ENCODE measurements at places on chromosomes 16 and 17.

DNA sequence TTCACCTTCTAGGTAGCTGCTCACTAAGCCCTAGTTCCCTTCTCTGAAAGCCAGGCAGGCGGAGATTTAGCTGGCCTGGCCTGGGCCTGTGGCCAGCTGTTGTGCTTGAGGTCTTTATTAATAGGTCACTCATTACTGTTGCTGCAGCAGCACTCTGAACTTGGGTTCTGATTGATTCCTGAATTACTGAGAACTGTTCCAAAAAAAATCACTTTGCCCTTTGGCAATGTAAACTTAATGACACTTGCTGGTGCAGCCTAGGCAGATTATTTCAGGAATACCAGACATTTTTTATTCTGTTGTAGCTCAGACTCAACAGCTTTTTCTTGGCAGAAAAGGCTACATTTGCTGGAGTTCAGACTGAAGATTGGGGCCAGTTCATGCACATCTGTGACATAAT, 2.7 kb downstream of the TOM1L1 start:
- no peak for DNase-seq

DNA sequence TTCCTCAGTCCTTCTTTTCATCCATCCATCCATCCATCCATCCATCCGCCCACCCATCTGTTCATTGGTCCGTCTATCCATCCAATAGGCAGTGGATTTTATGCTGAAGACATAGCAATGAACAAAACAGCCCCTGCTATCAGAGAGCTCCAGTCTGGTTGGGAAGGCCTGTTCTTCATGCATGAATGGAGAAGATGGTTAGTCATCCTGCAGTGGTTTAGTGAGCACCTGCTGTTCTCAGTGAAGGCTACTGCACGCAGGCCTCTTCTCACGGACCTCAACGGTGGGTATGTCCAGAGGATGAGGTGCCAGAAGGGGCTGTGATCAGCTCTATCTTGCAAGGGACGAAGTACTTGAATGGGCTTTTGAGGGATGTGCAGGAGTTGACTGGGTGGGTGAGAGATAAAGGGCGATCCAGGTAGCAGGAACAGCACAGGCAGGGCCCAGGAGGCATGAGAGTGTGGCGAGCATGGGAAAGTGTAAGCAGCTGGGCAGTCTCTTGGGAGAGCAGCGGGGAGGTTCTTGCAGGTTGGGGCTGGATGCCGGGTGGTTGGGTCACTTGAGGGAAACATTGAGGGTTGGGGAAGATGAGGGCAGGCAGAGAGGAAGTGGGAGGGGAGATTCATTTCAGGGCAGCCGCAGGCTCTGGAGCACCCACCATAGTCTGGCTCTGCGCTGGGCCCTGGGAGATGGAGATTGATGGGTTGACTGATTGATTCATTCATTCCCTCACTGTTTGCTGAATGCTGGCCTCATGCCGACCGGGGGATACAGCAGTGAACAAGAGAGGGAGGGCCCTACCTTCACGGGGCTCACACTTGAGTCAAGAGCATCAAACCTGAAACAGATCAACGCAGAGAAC, 115.0 kb upstream of the CIBAR2 start:
- DNase-seq: no peak

DNA sequence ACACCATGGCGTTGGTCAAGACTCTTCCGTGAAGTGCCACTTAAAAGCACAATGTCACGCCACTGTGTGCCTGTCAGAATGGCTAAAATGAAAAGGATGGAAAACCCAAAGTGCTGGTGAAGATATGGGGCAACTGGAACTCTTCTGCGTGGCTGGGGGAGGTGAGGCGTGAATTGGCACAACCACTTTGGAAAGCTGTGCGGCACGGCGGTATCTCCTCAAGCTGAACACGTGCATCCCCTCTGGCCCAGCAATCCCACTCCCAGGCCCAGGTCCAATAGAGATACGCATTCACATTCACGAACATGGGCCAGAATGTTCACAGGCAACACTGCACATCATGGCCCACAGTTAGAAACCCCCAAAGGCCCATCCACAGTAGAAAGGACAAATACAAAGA, 8.9 kb downstream of the DUSP3 start:
- DNase-seq: no peak

DNA sequence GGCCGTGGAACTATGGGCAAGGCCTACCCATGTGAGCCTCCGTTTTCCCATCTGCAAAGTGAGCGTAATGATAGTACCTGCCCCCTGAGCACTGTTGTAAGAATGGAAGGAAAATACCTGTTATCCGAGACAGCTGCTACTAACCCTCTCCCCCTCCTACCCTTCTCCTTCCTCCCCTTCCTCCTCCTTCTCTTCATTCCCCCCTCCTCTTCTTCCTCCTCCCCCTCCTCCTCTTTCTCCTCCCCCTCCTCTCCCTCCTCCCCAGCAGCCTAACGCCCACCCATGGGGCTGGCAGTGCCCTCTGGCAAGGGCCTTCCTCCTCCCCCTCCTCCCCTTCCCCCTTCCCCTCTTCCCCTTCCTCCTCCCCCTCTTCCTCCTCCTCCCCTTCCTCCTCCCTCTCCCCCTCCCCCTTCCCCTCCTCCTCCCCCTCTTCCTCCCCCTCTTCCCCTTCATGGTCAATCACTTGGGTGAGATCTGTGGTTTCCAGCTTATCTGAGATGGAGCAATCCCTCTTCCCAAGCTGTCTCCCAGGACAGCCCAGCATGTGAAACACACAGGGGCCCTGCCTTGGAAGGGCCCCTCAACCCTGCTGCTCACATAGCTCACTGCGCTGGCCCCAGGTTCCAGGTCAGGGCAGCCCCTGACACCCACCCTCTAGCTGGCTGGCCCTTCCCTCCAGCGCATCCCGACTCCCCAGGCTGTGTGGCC, 6.4 kb downstream of the ZFPM1 start:
- DNase-seq: no peak

DNA sequence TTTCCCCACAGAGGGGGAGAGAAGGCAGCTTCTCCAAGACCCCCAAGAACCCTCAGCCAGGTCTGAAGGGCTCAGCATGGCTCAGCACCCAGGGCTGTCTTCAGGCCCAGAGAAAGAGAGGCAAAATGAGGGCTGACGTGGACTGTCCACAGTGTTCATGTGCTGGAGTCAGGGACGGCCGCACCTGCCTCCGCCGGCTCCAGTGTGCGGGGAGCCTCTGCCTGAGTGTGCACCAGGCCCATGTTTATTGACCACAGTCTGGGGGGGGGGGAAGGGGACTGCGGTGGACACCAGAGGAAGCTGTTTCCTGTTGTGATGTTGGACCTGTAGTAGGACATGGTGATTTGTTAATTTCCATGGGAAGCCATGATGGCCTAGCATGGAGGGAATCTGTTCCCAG, 6.9 kb downstream of the MRM1 start:
- DNase-seq: no peak

- DNase-seq: no peak
These were observed 406.5 kb downstream of the SHISA9 start for GRCh38 chr16:13307851-13308250.

- DNase-seq: no peak
These were observed 32.8 kb downstream of the MYO15A start for GRCh38 chr17:18141210-18141803.

DNA sequence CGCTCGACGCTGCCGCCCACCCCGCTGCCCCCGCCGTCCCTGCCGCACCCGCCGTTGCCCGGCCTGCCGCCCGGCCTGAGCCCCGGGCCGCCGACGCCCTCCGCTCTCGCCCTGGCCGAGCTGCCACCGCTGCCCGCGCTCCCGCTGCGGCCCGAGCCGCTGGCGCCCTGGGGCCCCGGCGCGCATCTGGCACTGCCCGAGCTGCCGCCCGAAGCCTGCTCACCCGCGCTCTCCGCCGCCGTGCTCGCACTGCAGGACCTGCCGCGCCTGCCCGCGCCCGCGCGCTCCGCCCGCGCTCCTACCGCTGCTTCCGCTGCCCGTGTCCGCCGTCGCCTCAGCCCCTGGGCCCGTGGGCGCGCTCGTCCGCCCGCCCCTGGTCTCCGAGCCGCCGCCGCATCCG, 8.4 kb upstream of the CLDN9 start:
- DNase-seq: no peak

DNA sequence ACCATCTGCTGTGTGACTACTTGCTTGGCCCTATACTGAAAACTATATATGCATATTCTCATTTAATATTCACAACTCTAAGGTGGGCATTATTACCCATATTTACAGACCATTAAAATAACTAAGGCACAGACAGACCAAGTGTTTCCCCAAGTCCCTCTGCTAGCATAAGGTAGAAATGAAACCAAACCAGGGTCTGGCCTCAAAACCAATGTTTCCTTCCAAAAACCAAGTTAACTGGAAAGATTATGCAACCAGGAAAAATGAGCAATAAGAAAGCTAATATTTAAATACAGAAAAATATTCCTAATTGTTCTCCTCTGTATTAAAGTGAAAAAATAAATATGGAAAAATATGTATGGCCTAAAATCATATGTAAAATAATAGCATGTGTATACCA, 50.1 kb downstream of the XPO6 start:
- no peak for DNase-seq

DNA sequence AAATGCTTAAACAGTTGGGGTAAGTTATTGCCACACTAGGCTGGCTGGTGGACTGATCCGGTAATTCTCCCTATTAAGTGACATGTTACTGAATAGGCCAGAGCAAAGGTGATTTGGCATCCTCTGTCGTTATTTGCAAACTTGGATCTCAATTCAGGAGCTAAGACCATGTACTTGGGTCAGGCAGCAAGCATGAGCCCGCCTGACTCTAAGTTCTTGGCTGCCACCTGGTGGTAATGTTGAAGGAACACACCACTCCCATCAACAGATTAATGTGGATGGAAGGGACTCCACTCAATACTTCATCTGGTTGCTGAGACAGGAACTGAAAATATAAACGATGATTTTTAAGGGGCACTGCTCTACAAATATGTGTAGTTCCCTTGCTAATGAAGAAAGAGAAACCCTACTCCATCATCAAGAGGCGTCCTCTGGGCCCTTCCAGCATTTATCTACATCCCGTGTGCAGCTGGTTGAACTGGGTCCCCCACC, 70.8 kb downstream of the EMP2 start:
- DNase-seq: peak; percentile 76

DNA sequence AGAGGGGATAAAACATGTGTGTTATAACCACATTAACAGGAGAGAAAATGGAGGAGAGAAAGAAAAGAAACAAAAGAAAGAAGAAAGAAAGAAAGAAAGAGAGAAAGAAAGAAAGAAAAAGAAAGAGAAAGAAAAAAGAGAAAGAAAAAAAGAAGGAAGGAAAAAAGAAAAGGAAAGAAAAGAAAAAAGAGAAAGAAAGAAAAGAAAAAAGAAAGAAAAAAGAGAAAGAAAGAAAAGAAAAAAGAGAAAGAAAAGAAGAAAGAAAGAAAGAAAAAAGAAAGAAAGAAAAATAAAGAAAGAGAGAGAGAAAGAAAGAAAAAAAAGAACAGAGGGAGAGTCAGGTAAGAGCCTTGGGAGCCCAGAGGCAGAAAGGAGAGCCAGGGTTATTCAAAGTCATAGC, 446.6 kb upstream of the ASIC2 start:
- DNase-seq: no peak

DNA sequence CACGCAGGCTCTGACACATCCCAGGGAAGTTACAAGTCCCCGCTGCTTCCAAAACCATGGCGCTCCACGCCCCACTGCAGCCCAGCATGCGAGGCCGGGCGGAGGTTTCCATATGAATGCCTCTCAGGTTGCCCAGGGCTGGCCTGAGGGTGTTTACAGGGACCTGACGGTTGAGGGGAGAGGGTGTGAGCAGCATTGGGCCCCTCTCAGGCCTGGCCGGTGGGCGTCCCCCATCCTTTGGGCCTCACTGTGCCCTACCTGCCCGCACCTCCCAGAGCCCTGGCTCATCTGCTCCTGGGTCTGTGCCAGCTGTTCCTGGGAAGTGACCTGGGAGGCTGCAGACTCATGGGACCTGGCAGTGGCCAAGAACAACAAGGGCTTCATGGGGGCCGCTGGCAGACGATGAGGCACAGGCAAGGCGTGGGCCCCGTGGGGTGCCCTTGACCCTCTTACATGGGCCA, 173.5 kb downstream of the C16orf95 start:
- DNase-seq: peak; percentile 52

GRCh38 chr16:30691907-30692306, 7.1 kb upstream of the SRCAP start:
- no peak for DNase-seq

DNA sequence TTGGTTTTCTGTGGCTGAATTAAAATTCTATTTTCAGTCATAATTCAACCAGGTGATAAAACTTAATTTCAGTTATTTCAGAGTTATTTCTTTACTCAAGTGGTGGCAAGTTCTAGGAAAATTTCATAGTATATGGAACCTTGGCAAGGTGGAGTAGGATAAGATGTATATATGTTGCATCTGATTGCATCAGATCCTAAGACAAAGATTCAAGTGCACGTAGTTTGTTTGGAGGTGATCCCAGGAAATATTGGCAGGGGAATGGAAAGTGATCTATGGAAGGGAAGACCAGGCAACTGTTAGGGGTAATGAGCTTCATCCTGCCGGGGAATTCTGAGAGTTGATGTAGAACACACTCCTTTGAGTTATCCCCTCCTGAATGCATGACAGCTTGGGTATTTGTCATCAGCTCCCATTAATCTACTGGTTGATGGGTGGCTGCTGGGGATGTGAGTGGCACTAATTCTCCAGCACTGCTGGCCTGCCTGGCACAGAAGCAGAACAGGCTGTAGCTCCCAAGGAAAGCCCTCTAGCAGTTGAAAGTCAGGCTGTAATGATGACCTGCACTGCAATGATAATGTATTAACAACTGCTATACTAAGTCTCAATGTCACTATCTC, 52.2 kb upstream of the TOM1L1 start:
- no peak for DNase-seq

DNA sequence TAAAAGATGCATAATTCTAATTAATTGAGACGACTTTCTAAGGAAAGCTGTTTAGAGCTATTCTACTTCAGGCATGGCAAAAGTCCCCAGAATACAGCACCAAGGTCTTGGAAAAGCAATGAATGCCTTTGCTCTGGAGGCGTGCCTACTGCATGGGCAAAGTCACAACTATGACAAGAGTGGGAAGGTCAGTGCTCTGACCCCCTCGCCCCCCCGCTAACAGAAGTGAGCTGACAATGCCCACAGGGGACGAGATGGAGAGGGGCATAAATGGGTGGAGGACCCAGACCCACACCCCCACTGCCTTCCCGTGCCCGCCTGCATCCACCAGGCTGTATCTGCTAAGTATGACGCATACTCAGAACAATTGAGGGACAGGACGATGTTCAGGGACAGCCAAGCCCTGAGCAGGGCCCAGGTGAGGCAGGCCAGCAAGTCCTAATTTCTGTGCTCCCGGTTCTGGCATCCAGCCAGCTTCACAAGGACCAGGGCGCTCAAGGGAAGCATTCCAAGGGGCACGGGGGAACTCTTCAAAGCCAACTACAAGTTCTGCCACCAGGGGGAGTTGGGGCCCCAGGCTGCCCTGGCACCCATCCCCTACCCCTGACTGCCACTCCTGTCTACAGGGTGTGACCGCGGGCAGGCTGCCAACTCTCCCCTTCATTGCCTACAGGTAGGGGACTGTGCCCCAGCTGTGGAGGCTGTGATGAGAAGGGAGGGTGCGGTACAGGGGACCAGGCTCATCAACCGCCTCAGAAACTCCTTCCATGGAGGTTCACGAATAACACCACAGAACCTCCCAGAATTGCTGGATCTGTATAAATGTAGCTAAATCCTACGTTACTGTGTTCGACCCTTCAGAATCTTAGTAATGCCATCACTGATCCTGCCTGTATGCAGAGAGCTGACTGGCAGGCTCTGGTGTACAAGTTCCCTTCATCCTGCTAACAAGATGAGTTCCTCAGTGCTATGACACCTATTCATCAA, 20.8 kb downstream of the NPRL3 start:
- peak; percentile 81 for DNase-seq

- no peak for DNase-seq
These were observed 6.8 kb downstream of the CRISPLD2 start for GRCh38 chr16:84826558-84826941.

GRCh38 chr16:57951204-57951960, 19.5 kb downstream of the CNGB1 start:
- no peak for DNase-seq

- DNase-seq: peak; percentile 24
These were observed 102.3 kb upstream of the C17orf78 start for GRCh38 chr17:37273409-37274051.
